Fibroblast of upper back skin (primary cell): ENCODE measurements at places on chromosomes 1 and 21.

GRCh38 chr1:244552336-244552735, 91.3 kb downstream of the CATSPERE start:
- DNase-seq: no peak

GRCh38 chr1:201517631-201518030, 10.7 kb upstream of the CSRP1 start:
- no peak for DNase-seq

GRCh38 chr21:38036016-38036415, 119.8 kb upstream of the KCNJ6 start:
- no peak for DNase-seq

DNA sequence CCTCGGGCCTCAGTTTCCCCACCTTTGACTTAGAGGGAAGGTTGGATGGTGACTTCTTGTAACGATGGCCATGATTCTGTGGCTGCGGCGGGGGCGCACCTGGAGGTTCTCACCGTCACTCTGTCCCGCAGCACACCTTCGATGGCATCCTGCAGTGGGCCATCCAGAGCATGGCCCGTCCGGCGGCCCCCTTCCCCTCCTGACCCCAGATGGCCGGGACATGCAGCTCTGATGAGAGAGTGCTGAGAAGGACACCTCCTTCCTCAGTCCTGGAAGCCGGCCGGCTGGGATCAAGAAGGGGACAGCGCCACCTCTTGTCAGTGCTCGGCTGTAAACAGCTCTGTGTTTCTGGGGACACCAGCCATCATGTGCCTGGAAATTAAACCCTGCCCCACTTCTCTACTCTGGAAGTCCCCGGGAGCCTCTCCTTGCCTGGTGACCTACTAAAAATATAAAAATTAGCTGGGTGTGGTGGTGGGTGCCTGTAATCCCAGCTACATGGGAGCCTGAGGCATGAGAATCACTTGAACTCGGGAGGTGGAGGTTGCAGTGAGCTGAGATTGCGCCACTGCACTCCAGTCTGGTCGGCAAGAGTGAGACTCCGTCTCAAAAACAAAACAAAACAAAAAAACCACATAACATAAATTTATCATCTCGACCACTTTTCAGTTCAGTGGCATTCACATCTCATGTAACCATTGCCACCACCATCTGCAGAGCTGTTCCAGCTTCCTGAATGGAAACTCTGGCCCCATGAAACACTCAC, 2.1 kb upstream of the PFKL start:
- peak; percentile 77 for DNase-seq

DNA sequence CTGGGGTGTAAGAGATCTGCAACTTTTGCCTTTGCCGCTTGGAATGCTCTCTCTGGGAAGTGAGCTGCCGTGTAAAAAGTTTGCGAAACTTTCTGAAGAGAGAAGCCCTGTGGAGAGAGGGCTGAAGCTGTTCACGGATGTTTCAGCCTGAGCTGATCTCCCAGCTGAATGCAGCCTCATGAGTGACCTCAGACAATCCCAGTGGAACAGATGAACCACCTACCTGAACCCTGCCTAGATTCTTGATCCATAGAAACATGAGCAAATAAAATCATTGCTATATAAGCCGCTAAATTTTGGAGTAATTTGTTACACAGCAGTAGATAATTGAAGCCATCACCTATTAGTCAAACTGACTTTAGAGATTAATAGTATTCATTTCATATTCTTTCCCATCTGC, 4.4 kb upstream of the ALG6 start:
- DNase-seq: no peak

DNA sequence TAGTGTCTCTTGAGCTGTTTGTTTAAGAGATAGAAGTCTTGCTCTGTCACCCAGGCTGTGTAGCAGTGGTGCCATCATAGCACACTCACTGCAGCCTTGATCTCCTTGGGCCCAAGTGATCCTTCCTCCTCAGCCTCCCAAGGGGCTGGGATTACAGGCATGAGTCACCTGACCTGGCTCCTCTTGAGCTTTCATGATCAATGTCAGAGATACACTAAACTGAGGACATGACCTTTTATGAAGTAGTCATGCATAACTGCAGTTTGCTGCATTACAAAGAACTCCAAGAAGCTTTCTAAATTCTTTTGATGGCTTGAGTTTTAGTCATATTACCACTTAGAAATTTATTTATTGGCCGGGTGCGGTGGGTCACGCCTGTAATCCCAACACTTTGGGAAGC, 77.7 kb downstream of the CC2D1B start:
- DNase-seq: peak; percentile 51

- DNase-seq: peak; percentile 74
Measured at GRCh38 chr1:32761253-32761877, 55.8 kb downstream of the YARS1 start.

DNA sequence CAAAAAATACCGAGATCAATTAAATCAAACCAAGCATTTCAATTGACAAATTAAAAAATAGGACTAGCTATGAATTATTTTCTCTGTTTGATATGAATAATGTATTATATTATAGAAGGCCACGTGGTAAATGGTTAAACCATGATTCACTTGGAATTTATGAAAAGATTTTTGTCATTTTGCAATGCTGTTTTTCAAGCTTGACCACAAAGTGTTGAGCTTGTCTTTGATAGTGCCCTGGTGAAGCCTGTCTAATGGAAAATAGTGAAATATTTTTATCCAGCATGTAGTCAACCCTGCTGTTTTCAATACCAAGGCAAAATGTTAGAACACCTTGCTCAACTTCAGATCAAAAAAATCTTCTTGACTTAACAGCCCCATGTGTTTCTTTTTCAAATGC, 288.0 kb upstream of the PRMT6 start:
- peak; percentile 79 for DNase-seq

DNA sequence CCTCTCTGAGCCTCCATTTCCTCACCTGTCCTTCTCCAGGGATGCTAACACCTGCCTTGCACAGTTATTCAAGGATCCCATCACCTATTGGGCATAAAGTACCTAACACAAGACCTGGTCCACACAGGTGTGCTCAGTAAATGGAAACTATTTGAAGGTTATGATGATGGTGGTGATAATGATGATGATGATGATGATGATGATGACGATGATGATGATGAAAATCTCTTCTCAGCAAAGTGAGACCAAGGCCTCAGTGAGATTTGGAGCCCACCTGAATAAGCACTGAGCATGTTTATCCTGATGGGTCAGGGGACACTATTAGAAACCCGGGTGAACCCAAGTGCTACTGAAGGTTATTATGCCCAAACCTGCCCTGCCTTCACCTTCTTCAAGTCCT, 100.7 kb downstream of the DMRTA2 start:
- DNase-seq: no peak

DNA sequence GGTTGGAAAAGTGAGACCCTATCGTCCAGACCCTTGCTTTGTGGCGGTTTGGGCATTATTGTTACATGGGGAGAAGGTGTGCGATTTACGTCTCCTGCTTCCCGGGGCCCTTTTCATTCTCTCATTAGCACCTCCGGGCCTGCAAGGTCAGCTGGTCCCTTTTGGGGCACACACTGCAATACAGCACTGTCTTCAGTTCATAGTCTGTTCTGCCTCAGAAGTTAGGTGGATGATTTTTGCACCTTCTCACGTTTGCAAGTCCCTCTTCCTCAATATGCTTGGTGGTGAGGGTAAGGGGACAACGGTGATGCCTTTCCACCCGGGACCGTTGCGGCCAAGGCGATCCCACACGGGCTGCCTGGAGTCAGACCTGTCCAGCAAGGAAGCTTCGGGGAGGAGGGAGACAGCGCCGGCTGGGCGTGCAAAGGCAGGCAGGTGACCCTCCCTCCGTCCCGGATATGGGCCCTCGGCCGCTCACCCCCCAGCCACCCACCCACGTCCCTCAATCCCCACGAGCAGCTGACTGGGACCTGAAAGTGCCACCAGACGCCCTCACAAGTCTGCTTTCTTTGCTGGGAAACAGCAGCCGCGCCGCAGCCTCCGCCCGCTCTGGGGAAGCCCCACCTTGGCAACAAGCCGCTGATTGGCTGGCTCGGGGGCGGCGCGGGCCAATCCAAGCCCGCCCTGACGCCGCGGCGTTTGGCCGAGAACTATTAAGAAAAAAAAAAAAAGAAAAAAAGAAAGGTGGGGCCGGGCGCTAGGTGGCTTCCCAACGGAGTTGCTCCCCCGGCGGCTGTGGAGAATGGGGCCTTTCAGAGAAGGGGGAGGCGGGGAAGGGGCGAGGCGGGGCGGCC, 21.7 kb downstream of the BTG2 start:
- DNase-seq: peak; percentile 75

- DNase-seq: no peak
Measured at GRCh38 chr1:239744851-239745250, 346.8 kb upstream of the FMN2 start.

DNA sequence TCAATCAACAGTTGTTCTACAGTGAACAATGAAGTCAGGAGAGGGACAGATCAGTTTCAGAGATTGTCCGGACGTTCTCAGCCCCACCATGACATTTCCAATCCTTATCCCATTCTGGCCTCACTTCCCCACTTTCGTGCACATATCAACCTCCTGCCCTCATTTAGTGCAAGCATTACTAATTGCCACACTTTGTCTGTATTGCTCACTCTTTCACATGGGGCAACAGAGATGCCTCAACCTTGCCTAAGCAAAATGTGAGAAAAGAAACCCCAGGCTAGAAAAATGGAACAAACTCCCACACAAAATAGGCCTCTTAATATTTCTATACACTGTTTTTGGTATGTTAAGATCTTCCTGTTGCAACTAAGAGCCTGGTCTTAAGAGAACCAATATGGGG, 8.9 kb upstream of the RGS1 start:
- DNase-seq: no peak

DNA sequence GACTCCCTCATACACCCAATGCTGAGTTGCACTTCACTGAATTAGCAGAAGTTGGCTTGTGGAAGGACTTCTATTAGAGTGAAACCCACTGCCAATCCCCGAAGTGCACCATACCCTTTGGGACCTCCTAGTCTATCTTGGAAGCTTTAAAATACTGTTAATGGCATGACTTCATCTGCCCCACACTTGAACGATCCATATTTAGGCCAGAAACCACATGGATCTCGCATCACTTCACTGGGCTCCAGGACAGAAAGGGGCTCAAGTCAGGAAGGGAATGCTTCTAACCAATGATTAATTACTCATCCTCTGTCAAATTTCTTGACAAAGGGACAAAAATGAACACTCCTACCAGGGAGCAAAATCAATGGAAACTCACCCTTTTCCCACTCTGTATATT, 69.1 kb downstream of the BCAR3 start:
- DNase-seq: peak; percentile 45
